ENCODE measurements at places on chromosomes 5 and 9.

DNA sequence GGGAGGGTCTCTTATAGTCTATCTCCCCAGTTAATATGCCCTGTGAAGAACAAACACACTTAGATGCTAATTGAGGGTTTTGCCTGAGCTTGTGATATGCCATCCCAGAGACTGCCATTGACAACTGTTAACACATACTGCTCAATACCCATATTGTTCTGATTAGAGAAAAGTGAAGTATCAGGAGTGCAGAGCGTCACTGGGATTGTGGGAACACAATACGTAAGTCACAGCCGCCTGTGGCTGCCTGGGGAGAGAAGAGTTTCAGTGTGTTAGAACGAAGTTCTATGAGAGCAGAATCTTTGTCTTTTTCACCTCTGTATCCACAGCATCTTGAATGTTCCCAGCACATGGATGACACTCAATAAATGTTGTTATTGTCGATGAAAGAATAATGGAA lies 110.2 kb downstream of the MEF2C start:
- DNase-seq, result no peak

- no peak for DNase-seq
Observed at GRCh38 chr5:59835800-59836199, 57.7 kb downstream of the PDE4D start.

DNA sequence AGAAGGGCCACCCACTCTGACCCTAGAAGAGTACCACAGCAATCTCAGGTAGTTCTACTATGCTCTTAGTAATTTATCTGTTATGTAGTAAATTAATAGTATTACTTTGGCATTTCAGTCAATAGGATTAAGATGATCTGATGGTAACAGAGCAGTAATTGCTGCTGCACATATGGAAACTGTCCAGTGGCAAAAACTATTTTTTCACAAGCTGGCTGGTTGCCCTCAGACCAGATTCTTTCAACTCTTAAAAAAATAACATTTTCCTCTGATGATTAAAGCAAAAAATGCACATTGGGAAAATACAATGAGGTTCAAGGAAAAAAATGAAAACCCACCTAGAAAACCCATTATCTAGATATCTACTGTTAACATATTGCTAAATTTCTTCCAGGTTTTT lies 19.7 kb downstream of the GLRA1 start:
- DNase-seq, result peak; percentile 43

DNA sequence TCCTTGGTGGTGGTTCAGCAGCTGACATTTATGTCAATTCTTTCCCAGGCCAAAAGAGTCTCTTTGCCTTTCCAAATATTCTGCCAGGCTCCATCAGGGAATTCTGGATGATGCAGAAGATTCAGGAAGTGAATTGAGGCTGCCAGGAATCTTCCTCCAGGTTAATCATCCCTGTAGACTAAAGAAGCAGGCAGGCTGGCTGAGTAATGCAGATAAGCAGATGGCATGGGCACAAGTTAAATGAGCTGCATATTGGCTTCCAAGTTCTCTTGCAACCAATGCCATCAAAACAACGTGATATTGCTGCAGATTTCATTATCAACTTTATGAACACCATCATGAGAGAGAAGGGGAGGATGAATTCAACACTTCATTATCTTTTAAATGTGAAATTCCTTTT lies 324.5 kb downstream of the KCNN2 start:
- DNase-seq, result no peak

DNA sequence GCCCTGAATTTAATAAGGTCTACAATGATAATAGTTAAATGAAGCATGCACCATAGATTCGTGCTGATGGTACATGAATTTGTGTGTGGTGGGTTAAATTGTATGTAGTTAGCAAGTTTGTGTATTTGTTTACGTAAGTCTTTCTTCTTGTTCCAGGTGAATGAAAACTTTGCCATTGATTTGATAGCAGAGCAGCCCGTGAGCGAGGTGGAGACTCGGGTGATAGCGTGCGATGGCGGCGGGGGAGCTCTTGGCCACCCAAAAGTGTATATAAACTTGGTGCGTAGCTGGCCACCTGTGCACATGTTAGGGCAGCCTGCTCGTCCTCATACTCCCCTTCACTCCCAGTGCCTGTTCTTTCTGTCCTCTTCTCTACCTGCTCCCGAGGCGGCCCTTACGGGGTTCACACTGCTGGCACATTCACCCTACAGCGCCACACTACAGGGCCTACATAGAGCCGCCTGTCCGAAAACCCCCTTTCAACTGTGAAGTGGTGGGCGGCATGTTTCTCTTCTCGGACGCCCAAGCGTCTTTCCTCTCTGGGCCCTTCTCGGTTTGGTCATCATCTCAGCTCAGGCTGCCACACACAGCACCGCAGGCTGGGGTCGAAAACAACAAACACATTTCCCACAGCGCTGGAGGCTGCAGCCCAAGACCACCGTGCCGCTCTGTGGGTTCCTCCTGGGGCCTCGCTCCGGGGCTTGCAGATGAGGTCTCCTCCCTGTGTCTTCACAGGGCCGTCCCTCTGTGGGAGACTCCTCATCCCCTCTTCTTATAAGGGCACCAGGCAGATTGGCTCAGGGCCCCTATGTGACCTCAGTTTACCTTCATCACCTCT lies 13.2 kb downstream of the NDUFS6 start:
- DNase-seq, result no peak

GRCh38 chr5:159905496-159905895 lies 10.8 kb upstream of the ADRA1B start:
- peak; percentile 97 for DNase-seq

GRCh38 chr9:32554107-32554506 lies 1.7 kb upstream of the TOPORS start:
- no peak for DNase-seq

DNA sequence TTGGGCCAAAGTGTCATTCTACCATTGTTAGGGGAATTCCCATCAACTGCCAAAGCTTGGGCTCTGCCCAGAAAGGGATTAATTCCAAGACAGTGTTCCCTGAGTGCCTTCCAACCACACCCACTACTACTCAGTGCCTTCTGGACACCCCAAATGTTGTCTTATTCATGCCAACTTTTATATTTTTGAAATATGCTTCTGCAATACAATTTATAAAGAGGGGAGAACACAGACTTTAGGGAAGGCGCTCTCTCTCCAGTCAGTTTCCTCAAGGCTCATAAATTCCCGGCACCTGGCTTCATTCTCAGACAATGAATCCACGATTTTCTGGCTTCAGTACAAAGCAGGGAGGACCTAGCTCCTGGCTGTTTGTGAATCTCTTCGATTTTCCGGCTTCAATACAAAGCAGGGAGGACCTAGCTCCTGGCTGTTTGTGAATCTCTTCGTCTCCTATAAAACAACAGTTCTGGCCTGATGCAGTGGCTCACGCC lies 120.1 kb upstream of the MYO10 start:
- no peak for DNase-seq

DNA sequence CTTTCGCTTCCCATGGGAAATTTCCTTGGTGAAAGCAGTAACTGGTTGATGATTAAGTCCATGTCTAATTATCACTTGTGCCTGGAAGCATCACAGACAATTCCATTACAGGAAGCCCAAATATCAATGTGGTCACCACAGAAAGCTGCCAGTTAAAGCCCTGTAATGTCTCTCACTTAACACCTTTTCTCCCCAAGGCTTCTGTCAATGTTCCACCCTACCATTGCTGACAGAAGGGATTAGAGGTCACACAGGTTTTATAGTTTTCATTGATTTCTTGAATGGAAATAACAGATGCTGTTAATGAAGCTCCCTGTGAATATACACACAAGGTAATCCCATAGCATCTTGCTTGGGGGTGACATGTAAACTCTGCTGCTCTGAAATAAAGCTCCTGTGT lies 279.2 kb downstream of the COX7C start:
- no peak for DNase-seq

DNA sequence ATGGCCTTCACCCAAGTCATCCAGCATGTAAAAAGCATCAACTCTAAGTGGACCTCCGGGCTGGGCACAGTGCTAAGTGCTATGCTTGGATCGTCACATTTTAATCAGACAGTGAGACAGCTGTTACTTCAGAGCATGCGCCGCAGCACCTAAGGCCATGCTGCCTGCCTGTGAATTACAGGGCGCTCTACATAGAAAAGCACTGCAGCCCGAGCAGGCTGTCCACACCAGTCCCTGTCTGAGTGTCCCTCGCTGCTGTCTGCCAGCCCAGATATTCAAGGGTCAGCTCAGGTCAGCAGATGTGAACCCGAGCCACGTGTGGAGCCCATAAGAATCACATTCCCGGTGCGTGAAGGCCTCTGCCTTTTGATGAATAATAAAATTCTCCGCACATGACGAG lies 37.1 kb downstream of the AK8 start:
- no peak for DNase-seq

- peak; percentile 64 for DNase-seq
Observed at GRCh38 chr9:15837079-15837679, 284.3 kb downstream of the CCDC171 start.

- DNase-seq, result peak; percentile 29
Observed at GRCh38 chr5:102921341-102922044, 166.4 kb downstream of the PAM start.

GRCh38 chr9:120775859-120776258 lies 17.4 kb downstream of the FBXW2 start:
- no peak for DNase-seq

DNA sequence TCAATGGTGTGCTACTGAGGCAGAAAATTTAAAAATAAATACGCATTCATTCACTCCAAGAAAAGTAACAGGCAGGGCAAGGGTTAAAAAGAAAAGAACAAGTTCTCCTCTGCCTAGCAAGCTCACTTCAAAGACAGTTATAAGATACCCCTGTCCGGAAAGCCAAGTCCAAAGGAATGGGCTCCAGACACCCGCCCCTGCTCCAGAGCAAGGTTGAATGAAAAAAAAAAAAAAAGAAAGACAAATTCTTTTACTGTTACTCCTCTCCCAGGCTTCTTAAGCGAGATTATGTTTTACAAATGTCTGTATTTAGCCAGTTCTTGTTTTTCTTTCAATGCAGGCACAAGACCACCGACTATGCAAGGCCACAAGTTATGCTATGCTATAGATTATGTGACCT lies 9.1 kb upstream of the ANXA2R start:
- DNase-seq, result peak; percentile 48

- DNase-seq, result no peak
Observed at GRCh38 chr9:26551971-26552370, 340.6 kb downstream of the CAAP1 start.

DNA sequence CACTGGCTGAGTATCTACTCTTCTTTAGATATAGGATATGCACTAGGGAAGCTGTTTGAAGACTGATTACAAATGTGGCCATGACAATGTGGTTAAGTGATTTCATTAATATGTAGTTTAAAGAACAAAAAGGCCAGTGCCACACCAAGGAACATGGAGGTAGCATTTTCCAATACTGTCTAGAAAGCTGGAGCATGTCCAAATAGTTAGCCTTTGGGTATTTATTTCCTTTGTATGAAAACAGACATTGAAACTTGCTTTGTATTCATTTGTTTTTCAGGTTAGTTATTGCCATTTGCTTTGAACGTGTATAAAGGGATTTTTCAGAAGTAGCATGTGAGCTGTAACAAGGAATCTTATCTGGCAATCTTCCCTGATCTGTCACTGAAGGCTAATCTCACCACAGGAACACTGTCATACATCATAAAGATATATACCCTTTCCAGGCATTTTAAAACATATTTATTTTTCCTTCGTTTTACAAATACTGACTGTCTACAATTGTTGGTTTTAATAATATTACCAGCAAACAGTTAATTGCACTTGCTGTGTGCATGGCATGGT lies 93.4 kb downstream of the PLPPR1 start:
- no peak for DNase-seq

DNA sequence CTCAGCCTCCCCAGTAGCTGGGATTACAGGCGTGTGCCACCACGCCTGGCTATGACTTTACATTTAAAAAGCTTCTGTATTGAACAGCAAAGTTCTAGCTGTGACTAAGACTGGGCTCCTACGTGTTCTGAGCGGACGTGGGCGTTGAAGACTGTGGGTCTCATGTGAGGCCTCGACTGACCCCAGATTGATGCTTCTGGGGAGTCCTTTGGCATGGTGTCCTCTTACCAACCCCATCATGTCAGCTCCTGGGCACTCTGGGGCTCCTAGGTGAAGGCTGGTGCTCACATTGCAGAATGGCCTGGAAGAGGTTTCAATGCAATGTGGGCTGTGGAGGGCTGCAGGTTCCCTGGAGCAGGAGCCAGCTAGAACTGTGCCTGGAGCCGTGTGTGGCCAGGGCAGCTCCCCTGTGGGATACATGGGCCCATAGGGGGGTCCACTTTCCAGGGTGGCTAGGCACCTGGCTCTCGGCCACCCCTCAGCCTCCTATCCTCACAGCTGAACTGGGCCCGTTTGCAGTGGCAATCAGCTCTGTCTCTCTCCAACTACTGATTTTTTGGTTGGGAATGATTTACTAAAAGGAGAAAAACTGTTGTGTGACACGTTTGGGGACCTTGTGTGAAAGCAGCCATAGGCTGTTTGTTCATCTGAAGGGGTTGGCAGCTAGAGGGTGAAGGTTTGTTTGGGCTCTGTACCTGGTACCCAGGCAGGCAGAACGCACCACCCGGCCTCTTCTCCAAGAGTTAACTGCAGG lies 29.7 kb downstream of the SLC25A25 start:
- no peak for DNase-seq

All from astrocyte of the spinal cord (primary cell).